ENCODE measurements at places on chromosomes 2 and 18. TPM values are rescaled to one million over a fixed set of nuclear protein-coding genes. Genes with fewer than 3 reads are reported as not detected.
A peak's percentile ranks its signal among the peaks of the same experiment; 100 is the strongest.

GRCh38 chr2:11042841-11043240 lies 112.4 kb upstream of the SLC66A3 start:
- DNase-seq: no peak

NTSR2 gene
- not detected for polyA plus RNA-seq

PLGLB2 gene
- 1.9 TPM for polyA plus RNA-seq

GPR35 gene
- polyA plus RNA-seq: 0.09 TPM

- DNase-seq: no peak
Observed at GRCh38 chr2:28997847-28998735, 17.0 kb downstream of the TOGARAM2 start.

ACP1 gene
- 120 TPM for polyA plus RNA-seq

MC5R gene
- polyA plus RNA-seq: not detected

CHRNG gene
- not detected for polyA plus RNA-seq

DNA sequence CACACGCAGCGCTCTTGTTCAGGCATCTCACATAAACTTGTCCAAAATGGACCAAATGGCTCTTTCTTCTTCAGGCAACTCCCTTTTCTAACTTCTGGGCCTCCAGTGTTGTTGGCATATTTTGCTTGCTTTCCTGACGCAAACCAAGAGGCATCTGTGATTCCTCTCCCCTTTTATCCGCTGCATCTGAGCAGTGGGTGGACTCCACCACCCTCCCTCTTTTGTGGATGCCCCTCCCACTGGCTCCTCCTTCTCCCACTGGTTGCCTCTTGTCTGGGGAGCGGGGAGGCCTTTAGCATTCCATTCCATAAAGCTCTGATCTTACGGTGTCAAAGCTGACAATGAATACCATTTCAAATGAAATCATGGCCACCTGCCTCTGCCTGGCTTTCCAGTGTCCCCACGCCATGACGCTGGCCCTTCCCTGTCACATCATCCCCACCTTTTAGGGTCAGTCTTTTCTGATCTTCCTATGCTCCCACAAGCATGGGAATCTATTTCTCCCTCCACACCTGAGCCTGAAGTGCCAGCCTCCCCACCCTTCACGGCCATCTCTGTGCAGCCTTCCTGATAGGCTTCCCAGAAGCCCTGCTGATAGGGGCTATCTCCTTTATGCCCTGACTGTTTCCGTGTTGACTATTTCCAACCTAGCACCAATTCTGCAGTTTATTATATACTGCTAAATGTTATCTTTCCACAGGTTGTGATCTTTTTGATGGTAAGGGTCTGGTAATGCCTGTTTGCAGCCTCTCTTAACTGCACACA lies 51.5 kb downstream of the RPL37A start:
- DNase-seq: no peak

IL1RN gene
- polyA plus RNA-seq: 0.36 TPM

GRCh38 chr18:63292831-63293683 lies 26.5 kb downstream of the BCL2 start:
- DNase-seq: no peak

- DNase-seq: peak; percentile 41
Observed at GRCh38 chr2:96869822-96870625, at the start of gene SEMA4C. Gene SEMA4C (minus strand): TSS chr2:96870080. CDS start chr2:96867886, 2,194 bp downstream.

- DNase-seq: peak; percentile 86
Observed at GRCh38 chr2:174635776-174636404, 38.3 kb upstream of the WIPF1 start.

- DNase-seq: peak; percentile 50
Observed at GRCh38 chr2:30362468-30363081, 84.5 kb upstream of the LCLAT1 start.

Data from fibroblast of lung (primary cell).